ENCODE measurements at places on chromosomes 7 and 10.

DNA sequence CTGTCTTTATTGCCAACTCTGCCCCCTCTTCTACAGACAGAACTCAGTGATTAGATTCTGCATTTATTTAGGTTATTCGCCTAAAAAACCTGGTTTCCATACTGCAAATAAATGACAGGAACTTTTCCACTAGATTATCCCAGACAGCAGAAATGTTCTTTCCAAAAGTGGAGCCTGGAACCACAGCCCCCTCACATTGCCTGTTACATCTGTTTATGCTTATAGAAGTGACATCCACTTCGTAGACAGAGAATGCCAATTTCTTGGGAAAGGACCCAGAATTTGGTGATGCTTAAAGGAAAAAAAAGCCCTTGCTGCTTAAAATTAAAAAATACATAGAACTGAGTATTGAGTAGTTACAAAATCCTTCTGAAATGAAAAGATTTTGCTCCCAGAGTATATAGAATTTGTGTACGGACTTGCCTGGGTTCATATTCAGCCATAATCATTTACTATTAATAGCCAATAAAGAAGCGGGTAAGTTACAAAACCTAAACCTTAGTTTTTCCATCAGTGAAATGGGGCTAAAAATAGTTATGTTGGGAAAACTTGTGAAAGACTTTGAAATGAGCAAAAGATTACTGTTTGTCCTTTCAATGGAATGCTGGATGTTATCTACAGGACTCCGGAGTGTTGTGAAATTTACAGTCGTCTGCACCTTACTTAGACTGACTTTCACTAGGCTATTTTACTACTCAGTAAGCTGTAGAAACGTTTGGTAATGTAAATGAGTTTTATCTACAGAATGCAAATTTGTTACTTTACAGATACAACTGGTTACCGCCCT, 1.1 kb upstream of the PPP1R9A start:
- DNase-seq: no peak

GRCh38 chr10:89653410-89653869, 8.4 kb upstream of the PANK1 start:
- DNase-seq: no peak

GRCh38 chr7:54827734-54828133, 68.7 kb upstream of the SEC61G start:
- DNase-seq: no peak

DNA sequence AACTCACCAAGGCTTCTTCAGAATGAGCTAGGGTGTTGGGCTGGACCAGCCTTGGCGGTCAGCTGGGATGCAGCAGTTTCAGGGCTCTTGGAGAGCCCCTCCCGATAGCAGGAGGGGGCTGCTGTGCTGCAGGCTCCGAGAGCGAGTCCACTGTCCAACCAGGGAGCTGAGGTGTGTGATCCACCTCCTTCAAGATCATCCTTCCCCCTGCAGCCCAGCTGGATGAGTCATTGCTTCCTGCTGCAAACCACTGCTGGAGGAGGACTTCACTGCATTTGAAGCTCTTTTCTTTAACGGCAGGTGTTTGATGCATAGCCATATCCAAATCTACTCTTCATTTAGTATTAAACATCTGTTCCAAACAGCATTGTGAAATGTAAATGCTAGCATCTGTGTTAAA, 54.2 kb upstream of the EBF3 start:
- DNase-seq: no peak

GRCh38 chr10:58010073-58010702, 257.5 kb downstream of the IPMK start:
- DNase-seq: no peak

- no peak for DNase-seq
Measured at GRCh38 chr7:100965723-100966541, 3.4 kb upstream of the MUC12 start.

DNA sequence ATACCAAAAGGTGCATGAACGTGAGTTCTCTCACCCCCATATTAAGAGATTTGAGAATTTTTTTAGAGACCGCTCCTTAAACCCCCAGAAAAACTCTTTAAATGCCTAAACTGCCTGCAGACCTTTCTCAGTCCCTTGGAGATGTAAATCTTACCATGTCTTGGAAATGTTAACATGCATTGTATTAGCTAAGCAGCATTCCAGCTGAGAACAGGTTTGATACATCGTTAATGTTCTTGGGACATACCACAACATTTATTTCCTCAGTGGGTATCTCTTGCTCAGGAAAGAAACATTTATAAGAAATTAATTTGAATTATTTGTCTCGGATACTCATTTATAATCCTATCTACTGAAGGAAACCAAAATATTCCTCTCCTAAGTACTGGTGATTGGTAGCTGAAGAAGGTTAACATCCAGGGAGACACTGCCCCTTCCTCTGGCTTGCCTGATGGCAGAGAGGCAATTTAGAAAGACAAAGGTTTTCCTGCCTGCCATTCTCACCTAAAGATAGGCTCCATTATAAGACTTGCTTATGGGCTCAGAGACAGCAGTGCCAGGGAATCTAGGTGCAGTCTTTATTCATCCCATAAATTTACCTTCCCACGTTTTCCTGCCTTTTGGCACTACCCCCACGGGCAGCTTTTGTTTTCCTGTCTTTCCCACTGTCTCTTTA, 141.2 kb downstream of the COBL start:
- no peak for DNase-seq

DNA sequence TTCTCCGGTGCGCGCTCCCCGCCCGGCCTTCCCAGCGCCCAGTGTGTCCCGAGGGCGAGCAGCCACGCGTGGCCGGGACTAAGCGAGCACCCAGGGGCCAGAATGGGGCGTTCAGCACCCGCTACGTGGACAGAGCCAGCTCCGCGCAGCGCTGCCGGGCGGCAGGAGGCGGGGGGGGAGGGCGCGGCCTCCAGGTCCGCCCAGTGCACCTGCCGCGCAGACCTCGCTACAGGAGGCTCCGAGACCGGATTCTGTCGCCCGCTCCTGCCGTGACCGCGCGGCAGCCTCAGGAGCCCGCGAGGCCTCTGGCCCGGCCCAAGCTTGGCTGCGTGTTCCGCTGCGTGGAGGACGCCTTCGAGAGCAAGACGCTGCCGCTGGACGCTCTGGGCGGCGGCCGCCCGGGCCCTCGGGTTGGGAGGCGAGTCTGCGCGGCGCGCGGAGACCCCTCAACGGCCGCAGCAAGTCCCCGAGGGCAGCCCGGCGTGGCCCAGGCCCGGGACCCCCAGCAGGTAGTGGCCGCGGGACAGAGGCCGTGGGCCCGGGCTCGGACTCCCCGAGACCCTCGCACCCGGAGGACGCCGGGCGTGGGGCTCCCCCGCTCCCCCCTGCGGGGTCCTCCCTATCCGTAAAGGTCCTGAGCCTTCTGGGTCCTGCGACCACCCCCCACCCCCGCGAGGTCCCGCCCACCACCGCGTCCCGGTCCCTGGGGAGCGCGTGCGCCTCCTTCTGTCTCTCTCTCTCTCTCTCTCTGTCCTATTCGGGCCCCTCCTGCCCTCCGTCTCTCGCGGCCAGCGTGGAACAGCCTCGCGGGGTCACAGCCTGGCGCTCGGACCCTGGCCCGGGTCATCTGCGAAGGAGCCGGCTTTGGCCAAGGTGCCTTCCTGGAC, 904 bp upstream of the DPYSL4 start:
- DNase-seq: no peak

- DNase-seq: no peak
Measured at GRCh38 chr10:70537398-70538194, 59.0 kb downstream of the PALD1 start.

DNA sequence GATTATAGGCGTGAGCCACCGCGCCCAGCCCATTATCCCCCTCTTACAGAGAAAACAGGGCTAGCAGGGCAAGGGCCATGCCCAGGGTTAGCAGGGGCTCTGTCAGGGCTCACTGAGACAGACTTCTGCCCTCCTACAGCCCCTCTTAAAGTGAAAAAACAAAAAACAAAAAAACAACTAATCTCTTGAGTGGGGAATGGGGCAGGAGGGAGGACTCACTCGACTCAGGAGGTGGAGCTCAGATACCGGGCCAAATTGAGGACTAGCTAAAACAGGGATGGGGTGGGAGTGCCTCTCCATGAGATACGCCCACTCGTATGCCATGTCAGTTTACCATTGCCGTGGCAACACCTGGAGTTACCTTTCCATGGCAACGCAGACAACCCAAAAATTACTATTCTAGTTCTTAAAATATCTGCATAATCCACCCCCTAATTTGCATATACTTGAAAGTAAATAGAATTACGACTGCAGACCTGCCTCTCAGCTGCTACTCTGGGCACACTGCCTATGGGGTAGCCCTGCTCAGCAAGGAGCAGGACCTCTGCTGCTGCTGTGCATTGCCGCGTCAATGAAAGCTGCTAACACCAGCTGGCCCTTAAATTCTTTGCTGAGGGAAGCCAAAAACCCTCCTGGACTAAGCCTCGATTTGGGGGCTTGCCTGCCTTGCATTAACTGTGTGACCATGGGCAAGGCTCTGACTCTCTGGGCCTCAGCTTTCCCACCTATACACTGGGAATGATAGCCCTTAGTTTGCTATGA, 13.4 kb downstream of the SSC4D start:
- no peak for DNase-seq

- DNase-seq: no peak
Measured at GRCh38 chr7:73736885-73737284, 1.7 kb downstream of the ABHD11 start.

- no peak for DNase-seq
Measured at GRCh38 chr10:72006026-72006425, 41.8 kb downstream of the CHST3 start.

DNA sequence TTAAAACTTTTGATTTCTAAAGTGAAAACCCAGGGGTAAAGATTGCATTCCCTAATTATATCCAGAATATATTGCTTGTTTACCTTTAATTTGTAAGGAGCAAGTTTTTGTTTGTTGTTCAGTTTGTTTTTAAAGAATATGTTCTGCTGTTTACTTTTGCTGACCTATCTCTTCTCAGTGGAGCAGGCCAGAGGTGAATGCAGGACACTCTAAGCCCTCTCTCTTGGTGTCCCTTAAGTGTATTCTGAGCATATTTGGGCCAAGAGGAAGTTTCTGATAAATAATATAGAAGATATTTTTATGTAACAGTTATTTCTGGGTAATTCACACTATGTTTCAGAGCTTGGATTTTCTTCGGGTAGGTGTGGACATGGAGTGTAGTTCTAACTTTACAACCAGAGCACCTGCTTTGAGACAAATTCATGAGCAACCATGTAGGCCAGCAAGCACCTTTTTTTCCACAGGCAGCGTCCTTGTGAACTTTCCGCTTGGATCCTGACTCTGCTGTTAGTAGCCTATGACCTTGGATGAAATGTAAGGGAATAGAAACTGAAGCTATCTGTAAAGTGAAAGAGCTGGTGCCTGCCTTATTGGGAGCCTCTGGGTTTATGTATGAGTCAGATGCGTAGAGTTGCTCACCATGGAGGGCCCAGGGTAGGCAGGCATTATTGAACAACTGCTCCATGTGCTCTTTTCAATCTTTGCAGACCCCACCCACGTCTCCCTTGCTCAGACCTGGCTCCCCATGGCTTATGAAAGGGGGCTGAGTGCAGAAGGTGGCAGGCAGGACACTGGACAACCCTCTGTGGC, 16.1 kb downstream of the OGDH start:
- DNase-seq: no peak

- DNase-seq: peak; percentile 86
Measured at GRCh38 chr7:25851332-25852210, 300.4 kb upstream of the NFE2L3 start.

DNA sequence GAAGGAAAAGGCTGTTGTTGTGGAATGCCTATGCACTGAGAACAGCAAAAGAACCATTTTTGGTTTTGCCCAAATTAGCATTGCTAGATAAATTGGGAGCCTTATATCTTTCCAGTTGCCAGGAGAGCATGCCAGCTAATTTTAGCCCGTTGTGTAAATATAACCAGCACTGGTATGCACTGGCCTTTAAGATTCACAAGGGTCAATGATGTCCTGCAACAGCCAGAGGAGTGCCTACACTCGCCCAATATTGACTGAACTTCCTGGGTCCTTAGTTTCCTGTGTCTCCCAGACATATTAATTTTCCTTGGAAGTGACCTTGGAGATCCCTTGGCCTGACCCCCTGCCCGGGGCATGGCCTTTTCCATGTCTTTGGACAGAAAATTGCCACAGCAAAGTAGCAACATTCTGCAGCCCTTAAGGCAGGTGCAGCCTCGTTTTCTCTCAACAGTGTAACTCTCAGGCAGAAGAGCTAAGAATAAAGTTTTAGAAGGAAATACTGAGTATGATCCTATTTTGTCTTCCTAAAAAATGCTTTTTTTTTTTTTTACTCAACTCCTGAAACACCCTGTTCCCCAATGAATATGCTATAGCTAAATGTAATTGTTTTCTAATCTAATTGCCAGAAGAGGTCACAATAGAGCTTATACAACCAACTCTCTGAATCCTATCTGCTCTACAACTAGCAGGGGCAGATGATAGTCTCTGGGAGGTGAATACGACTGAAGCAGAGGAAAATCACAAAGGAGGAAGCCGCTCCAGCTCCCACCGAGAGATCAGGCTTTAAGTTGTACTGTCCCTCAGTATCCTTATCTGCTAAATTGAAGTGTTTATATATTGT, 131.9 kb upstream of the PCGF5 start:
- DNase-seq: no peak

DNA sequence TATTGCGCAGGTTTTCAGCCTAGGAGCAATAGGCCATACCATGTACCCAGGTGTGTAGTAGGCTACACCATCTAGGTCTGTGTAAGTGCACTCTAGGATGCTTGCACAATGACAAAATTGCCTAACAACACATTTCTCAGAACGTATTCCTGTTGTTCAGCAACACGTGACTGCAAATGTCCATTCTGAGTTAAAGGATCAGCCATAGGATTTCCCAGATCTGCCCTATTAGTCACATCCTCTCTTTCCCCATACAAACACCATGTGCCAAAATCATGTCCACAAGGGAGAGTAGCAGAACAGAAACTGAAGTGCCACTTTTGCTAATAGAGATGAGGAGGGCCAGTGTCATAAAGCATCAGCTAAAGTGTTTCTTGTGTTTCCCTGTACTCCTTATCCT, 42.6 kb upstream of the AMPH start:
- DNase-seq: no peak

DNA sequence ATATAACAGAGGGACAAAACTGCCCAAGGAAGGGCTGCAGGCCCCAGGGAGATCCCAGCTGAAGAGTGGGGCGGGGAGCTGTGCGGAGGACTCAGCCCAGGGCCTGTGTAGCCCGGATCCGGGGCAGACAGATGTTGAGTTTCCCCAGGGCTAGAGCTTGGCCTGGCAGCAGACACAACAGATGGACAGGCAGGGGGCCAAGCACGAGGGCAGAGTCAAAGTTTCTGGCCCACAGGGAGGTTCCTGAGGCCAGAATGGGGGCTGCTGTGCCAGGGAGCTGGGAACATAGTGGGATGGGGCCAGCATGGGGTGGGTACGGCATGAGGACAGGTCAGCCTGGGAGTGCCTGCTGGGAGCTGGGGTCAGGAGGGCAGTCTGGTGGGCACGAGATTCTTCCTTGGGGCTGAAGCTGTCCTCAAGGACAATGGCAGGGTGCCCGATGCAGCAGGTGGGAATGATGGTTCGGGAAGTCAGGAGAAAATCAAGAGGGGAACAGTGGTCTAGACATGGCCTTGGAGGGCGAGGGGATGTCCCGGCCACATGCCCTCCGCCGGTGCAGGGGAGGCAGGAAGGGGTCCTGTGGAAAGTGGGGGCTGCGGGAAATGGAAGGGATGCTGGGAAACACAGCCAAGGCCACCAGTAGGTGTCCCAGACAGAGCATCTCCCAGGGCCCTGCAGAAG, 519.1 kb upstream of the FOXK1 start:
- no peak for DNase-seq

GRCh38 chr10:124608093-124608721, 136.0 kb downstream of the FAM53B start:
- DNase-seq: no peak

Data from NCI-H1105 (cell line).